Activated CD8-positive, alpha-beta T cell treated with anti-CD3 and anti-CD28 coated beads for 36 hours (primary cell): ENCODE measurements at places on chromosomes 12 and 14. TPM values are rescaled to one million over a fixed set of nuclear protein-coding genes. Genes with fewer than 3 reads are reported as not detected.

DNA sequence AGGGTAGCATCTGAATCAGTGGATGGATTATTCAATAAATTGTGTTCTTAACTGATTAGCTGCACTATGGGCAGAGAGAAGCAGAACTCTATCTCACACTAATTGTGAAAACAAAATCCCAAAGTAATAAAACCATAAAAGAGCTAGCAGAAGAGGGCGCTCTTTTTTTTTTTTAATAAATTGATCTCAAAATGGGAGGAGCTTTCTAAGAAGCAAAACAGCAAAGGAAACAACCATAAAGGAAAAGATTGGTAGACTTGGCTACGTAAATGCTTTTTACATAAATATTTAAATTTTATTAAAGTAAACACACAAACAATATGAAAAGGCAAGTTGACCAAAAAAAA, 1.5 kb upstream of the TM7SF3 start:
- no peak for DNase-seq

GRCh38 chr12:68896881-68897540, 36.0 kb downstream of the CPM start:
- no peak for DNase-seq

- no peak for DNase-seq
These were observed 59.6 kb upstream of the CPSF6 start for GRCh38 chr12:69179786-69180185.

DNA sequence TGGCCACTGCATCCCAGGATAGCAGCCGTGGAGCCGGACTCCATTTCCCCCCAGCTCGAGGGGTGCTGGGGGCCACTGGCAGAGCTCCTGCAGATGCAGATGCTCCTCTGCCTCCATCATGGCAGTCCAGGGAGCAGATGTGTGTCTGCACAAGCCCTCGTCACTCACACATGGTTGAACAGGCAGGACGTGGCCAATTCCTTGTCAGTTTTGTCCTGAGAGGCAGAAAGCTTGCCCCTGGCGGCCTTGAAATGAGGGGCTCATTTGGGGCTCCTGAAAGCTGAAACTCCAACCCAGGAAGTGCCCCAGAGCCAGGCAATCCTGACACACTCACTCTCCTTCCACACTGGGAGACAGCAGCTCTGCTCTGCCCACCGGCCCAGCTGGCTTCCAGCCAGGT, 100.9 kb upstream of the C14orf180 start:
- DNase-seq = no peak

- no peak for DNase-seq
These were observed 51.7 kb downstream of the BEGAIN start for GRCh38 chr14:100535287-100536120.

DNA sequence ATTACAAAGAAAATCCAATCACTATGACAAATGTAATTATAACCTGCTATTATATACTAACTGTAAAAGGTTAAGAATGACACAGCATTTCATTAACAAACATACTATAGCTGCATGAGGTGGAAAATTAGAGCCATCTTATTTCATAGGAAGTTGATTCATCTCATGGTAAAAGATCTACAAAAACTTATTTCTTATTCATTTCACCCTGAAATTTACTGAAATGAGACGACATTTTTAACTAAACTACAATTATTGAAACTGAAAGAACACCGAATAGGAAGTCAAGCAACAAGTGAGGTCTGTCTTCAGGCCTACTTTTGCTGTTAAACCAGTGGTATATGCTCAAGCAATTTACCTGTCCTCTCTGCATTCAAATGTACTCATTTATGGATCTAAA, 87.2 kb downstream of the CEP83 start:
- DNase-seq = no peak

DNA sequence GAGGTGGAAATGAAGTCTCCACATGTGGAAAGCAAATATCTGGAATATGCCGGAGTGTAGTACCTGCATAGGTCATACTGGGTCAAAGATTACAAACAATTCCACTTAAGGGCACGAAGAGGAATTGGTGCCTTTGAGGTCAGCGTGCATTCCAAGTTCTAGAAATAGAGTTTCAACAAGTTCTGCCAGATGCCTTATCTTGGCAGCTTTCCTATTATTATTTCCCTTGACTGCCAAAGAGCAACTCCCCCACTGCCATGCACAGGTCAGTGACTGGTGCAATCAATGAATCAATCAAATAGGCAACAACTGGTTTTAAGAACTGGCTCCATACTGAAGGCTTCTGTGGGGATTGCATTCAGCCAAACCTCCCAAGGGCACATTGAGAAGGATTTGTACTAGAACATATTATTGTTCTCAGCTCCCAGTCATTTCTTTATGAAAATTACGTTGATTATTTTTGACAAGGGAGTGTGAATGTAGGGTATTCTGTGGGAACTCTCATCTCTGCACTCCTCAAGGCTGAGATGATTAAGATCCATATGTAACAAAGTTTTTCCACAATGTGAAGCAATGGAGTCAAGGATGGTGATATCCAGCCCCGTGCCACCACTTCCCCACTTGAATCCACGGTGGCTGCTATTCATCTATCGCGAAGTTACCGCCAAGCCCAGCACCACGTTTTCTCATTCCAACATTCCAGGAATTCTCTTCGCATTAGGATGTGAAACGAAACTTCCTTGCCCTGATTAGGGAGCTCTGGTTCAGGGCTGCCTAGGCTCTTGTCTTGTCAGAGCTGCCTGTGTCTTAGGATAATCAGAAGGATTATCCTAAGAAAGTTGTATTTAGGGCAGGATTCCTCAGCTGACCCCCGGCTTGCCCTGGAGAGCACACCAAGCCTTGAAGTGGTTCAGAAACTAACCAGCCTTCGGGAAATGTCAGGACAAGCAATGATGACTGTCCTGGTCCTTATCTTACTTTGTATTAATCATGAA, 115.1 kb upstream of the PCED1B start:
- no peak for DNase-seq

- DNase-seq = no peak
These were observed 137.5 kb downstream of the FSCB start for GRCh38 chr14:44369401-44370123.

The KRT2 gene
- total RNA-seq = not detected

The CCDC175 gene
- not detected for total RNA-seq

- no peak for DNase-seq
These were observed 127.0 kb downstream of the ADCK1 start for GRCh38 chr14:77926942-77927341.

The TDRD9 gene
- total RNA-seq = 1.6 TPM

The NINJ2 gene
- 2.2 TPM for total RNA-seq

The REP15 gene
- not detected for total RNA-seq

GRCh38 chr14:53539489-53540126, 386.5 kb upstream of the DDHD1 start:
- DNase-seq = peak; percentile 69

DNA sequence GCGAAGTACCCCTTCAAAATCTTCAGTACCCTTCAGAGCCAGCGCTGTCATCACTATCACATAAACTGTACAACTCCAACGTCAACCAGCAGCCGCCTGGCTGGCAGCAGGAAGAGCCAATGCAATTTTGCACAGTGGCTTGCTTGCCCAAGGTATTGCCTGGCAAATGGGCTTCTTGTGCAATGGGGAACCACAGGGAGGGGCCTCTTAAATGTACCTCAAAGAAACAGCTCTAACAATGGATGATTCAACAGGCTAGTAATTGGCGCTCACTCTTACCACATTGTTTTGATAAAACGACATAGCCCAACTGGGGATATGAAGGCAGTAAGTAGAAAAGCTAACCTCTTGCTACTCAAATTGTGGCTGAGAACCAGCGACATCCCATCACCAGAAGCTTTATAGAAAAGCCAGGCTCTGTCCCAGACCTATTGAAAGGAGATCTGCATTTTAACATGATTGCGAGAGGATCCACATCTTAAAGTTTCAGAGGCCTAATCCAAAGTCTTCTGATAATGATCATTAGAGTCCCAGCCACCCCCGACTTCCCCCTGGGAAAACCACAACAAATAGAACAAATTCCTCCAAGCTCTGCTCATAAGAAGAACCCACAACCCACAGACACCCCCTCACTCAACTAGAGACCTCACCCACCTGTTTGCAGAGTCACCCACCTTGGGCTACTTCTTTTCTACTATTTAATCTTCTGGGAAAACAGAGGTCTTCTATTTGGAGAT, 125.3 kb upstream of the HIF1A start:
- peak; percentile 82 for DNase-seq

The DDX23 gene
- total RNA-seq = 95.6 TPM

- DNase-seq = no peak
These were observed 28.0 kb downstream of the CEP290 start for GRCh38 chr12:88113871-88114270.

GRCh38 chr12:121558956-121559355, 21.9 kb downstream of the KDM2B start:
- no peak for DNase-seq

- DNase-seq = no peak
These were observed 241.9 kb downstream of the PPFIA2 start for GRCh38 chr12:81517296-81517695.

GRCh38 chr14:61167642-61168041, 113.5 kb downstream of the TMEM30B start:
- DNase-seq = no peak

DNA sequence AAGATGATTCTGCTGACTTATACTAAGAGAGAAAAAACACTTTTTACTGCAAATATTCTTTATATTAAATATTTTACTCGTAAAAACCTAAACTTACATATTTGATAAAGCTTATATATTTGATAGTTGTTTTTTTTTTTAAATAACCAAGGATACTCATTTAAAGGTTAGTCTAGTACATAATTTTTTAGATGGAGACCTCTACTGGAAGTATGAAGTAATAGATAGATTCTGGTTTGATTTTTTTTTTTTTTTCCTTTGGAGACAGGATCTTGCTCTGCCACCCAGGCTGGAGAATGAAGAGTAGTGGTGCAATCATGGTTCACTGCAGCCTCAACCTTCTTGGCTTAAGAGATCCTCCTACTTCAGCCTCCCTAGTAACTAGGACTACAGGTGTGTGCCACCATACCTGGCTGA, 16.4 kb downstream of the ARID2 start:
- DNase-seq = no peak

The MAP1LC3B2 gene
- total RNA-seq = 1.9 TPM

DNA sequence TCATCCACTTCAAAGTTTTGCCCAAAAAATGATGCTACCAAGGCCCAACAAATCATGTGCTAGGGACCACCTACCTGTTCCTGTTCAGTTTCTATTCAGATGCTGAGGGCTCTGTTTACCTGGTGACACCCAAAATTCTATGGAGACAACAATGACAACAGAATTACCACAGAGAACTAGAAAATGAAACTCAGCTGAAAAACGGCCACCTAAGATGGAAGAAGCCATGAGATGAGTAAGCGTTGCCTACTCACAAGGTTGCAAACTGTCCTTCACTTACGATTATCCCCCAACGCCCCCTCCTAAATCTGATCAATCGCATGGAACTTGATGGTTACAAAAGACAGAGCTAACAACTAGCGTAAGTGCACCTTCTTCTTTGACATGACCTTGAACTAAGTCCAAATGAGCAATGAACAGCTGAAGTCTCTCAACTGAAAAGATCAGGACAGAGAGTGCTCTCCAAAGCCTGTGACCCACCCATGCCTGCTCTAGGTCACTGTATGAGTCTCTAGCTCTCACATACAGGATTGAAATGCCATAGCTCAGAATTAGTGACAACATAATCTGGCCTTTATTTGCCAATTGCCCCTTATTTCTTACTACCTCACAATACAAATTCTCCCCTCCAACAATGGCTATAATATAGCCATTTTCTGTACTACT, at the start of gene RNASE11:
Gene RNASE11 (minus strand): TSS at position 513 of the 666 bp plus-strand sequence.
- DNase-seq = no peak

DNA sequence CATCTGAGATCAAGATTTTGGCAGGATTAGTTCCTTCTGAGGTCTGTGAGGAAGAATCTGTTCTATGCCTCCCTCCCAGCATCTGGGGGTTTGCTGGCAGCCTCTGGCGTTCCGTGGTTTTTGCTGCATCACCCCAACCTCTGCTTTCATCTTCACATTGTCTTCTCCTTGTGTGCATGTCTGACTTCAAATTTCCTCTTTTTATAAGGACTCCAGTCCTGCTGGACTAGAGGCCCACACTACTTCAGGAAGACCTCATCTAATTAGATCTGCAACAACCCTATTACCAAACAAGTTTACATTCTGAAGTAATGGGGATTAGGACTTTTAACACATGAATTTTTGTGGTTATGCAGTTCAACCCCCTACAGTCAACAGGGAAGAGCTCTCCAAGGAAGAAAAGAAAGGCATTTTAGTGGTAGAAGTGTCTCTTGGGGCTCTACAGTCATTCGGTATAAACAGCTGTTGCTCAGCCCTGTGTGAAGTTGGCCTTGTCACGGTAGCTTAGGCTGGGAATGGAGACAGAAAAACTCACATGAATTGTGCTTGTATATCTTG, 89.7 kb downstream of the CAND1 start:
- DNase-seq = no peak

- DNase-seq = no peak
These were observed 3.6 kb downstream of the ABCD4 start for GRCh38 chr14:74299061-74299545.
